ENCODE measurements at places on chromosomes 2 and 18.

- no peak for DNase-seq
Observed at GRCh38 chr18:49704334-49704733, 109.0 kb downstream of the ACAA2 start.

DNA sequence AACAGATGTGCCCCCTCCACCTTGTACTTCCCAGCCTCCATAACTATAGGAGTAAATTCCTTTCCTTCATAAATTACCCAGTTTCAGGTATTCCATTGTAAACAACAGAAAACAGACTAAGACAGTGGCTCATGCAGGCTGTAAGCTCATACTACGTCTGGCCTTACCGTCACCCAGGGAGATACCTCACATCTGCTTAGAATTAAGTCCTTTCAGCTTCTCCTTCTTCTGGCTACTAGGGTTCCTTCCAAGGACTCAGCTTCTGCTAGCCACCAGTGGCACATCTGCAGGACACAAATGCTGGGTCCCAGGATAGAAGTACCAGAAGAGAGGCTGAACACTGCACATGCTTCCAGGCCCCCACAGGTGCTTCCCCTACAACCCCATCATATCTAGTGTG lies 22.4 kb upstream of the FEZ2 start:
- no peak for DNase-seq

GRCh38 chr2:216474925-216475670 lies 23.5 kb upstream of the RPL37A start:
- DNase-seq = no peak

DNA sequence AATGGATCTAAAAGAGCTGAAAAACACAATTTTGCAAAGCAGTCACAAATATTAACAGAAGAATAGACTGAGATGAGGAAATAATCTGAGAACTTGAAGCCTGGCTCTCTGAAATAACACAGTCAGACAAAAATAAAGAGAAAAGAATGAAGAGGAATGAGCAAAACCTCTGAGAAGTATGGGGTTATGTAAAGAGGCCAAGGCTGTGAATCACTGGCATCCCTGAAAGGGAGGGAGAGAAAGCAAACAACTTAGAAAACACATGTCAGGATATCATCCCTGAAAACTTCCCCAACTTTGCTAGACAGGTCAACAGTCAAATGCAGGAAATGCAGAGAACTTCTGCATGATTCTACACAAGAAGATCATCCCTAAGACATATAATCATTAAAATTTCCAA lies 73.5 kb upstream of the LHCGR start:
- no peak for DNase-seq

DNA sequence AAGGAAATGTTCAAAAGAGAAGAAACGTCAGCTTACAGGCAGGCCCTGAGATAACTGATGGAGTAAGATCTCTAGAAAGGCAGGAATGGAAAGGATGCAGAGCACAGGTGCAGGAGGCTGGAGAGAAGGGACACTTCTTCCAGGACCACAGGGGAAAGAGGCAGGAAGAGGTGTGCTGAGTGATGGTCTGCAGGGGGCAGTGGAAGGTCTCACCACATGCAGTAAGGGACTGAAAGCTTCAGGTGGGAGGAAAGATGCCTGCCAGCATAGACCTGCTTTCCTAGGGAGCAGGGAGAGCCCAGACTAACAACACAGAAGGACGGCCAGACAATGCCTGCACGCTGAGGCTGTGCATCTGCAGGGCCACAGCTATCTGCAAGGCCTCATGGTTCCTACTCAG lies 156.8 kb downstream of the L3MBTL4 start:
- DNase-seq = no peak

GRCh38 chr2:43754180-43754579 lies 19.7 kb upstream of the DYNC2LI1 start:
- no peak for DNase-seq

- no peak for DNase-seq
Observed at GRCh38 chr2:220533485-220533884, 906.1 kb downstream of the SLC4A3 start.

DNA sequence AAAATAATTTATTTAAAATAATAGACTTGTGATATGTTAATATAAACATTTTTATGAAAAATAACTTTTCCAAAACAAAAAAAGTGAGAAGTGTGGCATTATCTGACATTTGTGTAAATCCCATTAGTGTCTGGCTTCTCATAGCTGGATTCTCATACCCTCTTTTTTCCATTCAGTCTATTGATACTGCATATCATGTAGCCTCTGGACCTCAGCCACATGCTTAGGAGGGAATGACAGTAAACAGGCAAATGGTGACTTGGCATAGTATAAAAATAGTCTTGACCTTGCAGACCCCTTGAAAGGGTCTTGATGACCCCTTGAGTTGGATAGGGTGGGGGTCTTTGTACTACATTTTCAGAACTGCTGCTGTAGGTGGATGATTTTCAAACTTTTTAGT lies 29.2 kb downstream of the GALNT1 start:
- DNase-seq = no peak

GRCh38 chr2:213290501-213290900 lies 6.2 kb downstream of the SPAG16 start:
- no peak for DNase-seq

DNA sequence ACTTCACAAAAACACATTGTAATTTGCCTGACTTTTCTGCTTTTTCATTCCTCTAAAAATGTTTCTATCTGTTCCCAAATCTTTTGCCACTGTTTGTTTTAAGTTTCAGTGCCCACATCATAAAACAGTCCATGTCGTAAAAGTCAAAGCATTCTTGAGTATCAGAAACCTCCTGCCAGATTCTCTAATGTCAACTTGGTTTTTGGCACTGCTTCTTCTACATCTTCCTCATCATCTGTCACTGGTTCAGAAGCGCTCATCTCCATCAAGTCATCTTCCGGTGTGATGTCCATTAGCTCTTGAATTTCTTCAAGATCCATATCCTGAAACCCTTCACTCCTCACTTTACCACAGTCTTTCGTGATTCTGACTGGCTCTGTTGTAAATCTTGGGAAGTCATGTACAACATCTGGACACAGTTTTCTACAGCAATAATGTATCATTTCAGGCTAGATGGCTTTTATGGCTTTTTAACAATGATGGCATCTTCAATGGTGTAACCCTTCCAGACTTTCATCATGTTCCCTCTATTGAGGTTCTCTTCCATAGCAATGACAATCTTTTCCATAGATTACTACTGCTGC lies 19.6 kb downstream of the CUL3 start:
- DNase-seq = no peak

DNA sequence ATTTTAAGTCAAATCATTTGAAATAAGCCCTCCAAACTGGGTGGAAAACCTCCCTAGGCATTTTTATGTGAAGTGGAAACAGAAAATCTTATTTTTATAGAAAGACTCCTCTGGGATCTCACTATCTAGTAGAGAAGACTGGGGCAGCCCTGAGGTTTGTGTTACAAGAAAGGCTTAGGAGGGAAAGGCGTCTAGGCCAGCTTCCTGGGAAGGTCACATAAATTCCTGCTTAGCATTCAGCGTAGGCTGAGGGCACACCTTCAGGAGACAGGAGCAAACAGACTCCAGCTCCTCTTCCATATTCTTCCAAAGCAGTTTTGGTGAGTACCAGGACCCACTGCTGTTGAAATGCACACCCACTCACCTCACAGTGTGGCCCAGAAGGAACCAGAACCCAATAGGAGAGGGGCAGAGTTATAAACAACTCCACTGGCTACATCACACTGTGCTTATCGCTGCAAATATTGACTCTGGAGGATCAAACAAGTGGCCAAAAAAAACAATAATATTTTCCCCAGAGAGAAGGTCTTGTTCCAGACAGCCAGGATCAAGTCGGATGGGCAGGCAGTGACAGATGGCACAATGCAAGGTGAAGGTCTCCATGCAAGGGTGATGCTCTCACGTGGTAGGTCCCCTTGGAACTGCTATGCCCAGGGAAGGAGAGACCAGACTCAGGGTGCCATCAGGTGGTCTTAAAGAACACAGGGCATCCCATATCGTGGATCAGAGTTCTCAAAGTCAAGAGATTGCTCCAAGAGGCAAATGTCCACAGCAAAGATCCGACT lies 17.7 kb upstream of the IGFBP2 start:
- no peak for DNase-seq

GRCh38 chr2:171712051-171712450 lies 24.8 kb downstream of the DYNC1I2 start:
- no peak for DNase-seq

- DNase-seq = no peak
Observed at GRCh38 chr18:37175727-37176620, 347.0 kb downstream of the KIAA1328 start.

- DNase-seq = no peak
Observed at GRCh38 chr2:43230351-43230885, 4.0 kb upstream of the ZFP36L2 start.

DNA sequence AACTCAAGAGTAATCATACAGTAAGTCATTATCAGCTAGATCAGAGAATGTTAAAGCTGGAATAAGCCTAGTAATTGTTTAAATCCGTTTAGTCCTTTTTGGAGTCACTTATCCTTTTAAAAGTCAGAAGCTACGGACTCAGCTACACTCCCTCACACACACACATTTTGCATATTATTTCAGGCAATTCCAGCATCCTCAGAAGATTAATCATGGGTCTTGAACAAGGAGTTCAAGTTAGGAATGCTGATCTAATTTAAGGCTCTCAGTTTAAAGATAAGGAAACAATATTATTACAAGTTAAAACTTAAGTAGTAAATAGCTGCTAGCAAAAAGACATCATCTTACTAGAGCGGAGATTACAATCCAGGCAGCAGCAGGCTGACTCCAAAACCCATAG lies 74.3 kb downstream of the GTF3C3 start:
- DNase-seq = no peak

GRCh38 chr2:41933585-41934320 lies 114.1 kb upstream of the PKDCC start:
- DNase-seq = no peak

GRCh38 chr2:199443589-199444130 lies 14.1 kb downstream of the SATB2 start:
- no peak for DNase-seq

DNA sequence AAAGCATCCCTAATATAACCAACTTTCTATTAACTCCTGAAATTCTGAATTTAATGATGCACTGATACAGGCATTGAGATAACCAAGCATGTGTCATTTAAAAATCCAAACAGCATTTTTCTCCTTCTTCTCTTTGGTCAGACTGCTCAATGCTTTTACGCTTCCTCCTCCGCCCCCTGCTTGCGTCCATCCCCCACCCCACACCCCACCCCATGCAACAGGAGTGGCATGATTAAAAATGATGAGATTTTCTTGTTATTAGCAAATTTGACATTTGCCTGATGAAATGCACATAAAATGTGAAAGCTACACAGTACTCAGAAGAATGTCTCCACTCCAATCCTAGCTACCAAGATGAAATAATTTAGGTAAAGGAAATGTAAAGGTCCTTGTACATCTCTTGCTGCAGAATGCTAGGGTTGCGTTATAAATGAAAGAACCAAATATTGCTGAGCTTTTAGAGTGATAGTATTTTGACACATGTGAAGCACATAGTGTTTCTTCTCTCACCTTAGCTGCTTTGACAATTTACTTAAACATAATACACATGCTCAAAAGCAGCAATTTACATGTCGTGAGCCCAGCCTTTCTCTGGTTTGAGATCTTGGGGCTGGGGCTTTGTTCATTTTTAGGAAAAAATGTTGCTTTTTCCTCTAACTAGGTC lies 263.8 kb downstream of the MEIS1 start:
- no peak for DNase-seq

DNA sequence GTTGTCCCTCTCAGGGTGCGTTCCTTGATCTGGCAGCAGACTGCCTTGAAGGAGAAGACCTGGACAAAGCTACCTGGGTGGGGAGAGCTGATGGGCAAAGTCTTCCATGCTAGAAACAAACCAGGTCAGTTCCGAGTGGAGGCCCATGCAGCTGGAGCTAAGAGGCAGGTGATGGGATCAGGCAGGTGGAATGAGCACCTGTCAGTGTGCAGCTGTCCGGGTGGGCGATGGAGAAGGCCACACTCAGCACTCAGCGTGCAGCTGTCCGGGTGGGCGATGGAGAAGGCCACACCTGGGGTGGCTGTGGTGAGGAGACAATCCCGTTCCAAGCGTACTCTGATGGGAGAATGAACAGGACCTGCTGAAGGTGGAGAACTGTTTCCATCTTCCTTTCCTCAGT lies 237.3 kb upstream of the MYT1L start:
- DNase-seq = no peak

- DNase-seq = no peak
Observed at GRCh38 chr18:72867746-72868584, at the start of gene NETO1. Gene NETO1, minus strand, starts transcription at chr18:72867987. Its CDS starts 696 bp downstream, at chr18:72867291.

DNA sequence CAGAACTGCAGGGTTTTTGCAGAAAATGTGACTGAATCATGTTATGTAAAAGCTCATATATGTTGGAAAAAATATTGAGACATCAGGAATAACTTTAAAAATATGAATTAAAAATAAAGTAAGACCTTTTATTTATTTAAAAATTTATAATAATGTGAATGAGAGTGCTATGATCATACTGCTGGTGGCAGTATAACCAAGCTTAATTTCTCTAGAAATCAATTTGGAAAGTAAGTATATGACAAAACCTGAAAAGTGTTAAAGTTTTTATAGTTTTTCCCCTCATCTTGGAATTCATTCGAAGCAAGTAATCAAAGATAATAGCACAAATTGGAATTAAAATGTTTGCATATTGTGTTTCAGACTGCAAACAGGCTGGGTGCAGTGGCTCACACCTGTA lies 7.5 kb downstream of the SLC39A10 start:
- DNase-seq = no peak

- no peak for DNase-seq
Observed at GRCh38 chr2:46891956-46892553, 23.6 kb downstream of the MCFD2 start.

GRCh38 chr2:46431481-46432235 lies 47.7 kb upstream of the TMEM247 start:
- DNase-seq = no peak

DNA sequence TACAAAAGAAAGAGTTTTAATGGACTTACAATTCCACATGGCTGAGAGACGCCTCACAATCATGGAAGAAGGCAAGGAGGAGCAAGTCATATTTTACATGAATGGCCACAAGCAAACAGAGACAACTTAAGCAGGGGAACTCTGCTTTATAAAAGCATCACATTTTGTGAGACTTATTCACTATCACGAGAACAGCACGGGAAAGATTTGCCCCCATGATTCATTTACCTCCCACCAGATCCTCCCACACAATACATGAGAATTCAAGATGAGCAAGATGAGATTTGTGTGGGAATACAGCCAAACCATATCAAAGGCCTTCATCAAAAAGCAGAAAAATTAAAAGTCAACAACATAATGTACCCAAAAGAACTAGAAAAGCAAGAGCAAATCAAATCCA lies 111.0 kb upstream of the RPRM start:
- DNase-seq = no peak

GRCh38 chr18:57043241-57043640 lies 103.6 kb upstream of the BOD1L2 start:
- DNase-seq = no peak

DNA sequence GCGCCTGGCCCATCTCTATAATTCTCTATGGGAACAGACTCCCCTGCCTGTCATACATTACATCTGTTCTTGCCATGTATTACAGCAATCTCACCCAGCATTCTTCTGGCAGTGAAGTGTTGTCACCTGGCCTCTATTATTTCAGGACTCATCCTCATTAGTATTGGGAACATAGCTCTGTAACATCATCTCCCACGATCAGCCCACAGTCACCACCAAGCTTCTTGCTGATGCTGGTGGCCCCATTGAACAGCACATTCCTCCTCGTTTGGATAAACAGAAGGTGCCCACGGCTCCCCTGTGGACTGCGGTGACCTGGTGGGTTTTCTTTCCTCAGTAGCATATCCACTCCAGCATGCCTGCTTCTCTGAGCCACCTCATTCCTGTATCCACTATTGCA lies 21.5 kb downstream of the CHCHD5 start:
- DNase-seq = no peak

- no peak for DNase-seq
Observed at GRCh38 chr2:170997893-170998597, 69.0 kb downstream of the GORASP2 start.
